Right atrium auricular region (tissue), 2 donors: ENCODE measurements at places on chromosomes 5 and 9. TPM values are rescaled to one million over a fixed set of nuclear protein-coding genes. Genes with fewer than 3 reads are reported as not detected.

DNA sequence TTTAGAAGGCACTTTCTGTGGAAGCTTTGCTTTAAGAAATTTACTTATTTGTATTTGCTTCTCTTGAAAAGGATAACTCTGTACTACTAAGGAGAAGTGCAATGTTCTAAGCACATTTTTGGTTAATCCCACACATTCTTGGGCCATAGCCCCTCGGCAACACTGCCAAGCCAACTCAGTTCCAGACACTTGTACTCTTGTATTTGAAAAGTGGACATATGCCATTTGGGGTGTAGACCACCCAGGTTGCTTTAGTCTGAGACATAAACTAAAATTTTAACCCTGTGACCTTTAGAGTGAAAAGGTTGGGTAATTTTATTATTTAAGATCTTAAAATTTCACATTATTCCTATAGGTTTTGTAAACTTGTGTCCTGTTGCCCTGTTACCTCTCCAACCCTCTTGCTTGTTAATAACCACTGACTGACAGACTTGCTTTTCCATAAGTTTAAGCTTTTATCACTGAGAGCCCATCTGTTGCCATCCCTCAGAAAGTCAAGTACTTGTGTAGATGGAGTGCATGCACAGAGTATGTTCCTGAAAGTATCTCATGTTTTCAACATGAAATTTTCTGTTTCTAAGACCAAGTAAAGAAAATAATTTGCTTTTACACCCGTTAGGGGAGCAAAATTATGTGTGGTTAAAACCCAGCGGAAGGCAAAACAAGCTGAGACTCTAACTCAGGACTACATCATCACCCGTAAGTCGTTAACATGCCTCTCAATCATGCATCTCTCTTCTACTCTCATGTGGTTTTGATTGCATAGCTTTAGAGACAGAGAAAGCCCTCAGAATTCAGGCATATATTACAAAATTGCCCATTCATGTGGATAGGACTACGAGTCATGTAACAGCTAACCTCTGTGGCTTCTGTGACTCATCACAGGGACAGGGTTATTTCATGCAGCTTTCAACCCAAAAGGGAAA is 117.3 kb downstream of the GDNF start:
- no peak for DNase-seq

DNA sequence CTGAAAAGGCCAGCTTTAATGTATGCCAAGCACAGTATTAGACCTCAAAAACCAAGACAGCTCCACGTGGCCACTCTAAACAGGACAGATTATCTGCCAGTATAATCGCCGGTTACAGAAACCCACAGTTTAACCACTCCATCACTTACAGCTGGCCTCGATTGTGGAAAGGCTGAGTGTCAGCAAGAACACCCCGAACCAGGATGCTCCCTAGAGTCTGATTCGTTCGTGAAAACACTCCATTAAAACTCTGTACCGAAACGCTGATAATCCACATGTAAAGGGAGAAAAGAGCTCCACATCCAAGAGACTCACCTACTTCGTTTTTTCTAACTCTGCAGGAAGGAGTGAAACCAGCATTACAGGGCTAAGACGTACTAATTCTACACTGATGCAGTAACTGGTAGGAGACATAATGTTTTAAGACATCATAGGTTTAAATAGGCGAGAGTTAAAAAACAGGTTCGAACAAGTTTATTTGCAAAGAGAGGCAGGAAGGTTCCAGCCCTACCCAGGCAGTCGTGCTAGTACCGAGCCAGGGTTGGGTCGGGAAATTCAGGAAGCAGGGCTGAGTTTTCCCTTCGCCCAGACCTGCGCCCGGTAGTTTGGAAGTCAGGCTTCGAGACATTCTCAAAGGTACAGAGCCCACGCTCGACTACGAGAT is 949 bp downstream of the SERINC5 start:
- no peak for DNase-seq

GRCh38 chr5:2633992-2634391 is 117.5 kb downstream of the IRX2 start:
- no peak for DNase-seq

DNA sequence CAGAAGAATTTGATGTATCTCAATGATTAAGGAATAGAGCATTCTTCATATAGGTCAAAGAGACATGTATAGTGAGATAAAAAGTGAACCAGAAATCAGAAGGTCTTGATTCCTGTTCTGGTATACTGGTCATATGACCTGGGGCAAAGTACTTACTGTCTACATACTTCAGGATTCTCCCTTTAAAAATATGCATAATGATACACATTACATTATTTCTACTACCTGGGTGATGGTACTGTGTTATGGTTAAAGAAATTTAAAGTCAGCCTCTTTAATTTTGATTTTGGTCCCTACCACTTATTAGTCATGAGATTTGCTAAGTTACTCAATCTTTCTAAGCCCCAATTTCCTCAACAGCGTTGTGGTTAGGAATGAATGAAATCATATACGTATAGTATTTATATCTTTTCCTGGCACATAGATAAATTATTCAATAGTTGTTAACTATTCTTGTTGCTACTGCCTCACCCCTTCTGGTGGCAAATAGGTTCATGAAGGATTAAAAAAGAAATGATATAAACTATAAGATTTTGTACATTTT is 984.1 kb downstream of the TLE4 start:
- no peak for DNase-seq

DNA sequence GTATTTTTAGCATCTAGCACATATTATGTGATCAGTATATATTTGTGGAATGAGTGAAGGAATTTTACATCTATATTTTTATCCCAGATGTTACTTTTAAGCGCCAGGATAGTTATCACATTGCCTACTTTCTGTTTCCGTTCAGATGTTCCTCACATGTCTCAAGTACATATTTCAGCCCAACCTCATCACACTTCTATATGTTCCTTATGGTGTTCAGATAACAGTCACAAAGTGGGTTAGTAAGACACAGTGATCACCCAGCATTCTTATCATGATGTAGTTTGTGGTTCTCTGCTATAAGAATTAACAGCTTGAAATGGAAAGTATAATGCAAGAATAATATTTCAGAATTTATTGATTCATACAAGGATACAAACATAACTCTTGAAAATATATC is 170.0 kb upstream of the RASA1 start:
- no peak for DNase-seq

DNA sequence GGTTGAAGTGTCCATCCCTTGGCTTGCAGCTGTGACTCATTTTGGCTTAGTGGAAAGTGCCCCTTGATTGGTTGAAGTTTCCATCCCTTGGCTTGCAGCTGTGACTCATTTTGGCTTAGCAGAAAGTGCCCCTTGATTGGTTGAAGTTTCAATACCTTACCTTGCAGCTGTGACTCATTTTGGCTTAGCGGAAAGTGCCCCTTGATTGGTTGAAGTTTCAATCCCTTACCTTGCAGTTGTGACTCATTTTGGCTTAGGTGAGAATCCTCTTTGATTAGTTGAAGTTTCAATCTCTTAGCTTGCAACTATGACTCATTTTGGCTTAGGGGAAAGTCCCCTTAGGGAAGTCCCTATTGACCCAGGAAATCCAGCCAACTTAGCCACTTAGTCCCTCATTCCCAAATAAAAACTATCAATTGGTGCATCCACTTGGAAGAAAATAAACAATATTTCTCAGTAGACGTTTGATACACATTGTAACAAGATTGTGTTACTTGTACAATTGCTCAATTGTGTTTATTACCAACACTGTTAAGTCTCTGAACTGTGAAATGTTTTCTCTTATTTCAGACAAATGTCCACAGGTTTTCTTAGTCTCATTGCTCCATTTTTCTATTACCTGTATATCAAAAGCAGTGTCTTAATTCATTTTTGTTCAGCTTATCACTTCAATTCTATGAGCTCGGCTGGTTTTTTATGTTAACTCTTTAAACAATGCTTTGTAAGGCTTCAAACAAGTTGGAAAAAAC is 2308.8 kb upstream of the ACO1 start:
- no peak for DNase-seq

GRCh38 chr5:97004423-97005060 is 68.7 kb downstream of the LNPEP start:
- no peak for DNase-seq

GRCh38 chr9:115115117-115115880 is 2.7 kb downstream of the TNC start:
- DNase-seq: no peak

- DNase-seq: no peak
Measured at GRCh38 chr9:108258640-108259039, 597.1 kb downstream of the ACTL7B start.

- DNase-seq: no peak
Measured at GRCh38 chr5:104412649-104413240, 850.2 kb upstream of the NUDT12 start.

- no peak for DNase-seq
Measured at GRCh38 chr5:153901449-153901848, 137.3 kb downstream of the FAM114A2 start.

GRCh38 chr9:88691811-88692210 is 156.8 kb downstream of the NXNL2 start:
- no peak for DNase-seq

DNA sequence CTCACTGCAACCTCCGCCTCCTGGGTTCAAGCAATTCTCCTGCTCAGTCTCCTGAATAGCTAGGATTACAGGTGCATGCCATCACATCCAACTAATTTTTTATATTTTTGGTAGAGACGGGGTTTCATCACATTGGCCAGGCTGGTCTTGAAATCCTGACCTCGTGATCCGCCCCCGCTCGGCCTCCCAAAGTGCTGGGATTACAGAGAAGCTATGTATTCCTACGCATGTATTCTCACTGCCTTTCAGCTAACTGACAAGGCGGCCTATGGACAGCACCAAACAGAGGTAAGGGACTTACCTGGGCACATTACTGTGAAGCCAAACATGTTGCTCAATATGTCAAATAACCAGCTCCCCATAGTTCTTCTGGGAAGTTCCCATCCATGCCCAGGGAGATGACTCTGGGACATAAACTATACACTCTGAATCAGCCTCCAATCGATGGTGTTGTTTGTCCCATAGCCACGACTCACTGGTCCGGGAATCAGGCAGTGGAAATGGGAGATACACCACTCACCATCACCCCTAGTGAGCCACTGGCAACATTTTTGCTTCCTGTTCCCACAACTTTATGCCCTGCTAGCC is 114.6 kb downstream of the SYK start:
- no peak for DNase-seq

DNA sequence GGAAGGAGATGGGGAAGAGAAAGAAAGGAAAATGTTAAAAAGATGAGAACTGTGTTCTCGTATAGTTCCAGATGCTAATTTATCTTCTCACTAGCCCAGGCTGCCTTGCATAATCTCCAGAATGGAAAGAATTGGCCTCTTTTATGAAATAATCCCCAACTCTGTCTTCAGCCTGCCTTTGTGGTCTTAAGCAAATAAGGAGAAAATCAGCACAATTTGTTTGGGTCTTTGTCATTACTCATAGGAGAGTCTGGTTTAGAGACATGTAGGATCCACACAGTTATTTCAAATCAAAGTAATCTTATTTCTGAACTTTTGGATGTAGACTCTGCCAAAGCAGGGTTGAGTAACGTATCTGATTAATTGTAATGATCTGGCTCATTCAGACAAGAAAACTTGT is 50.7 kb upstream of the CAMK4 start:
- no peak for DNase-seq

- no peak for DNase-seq
Measured at GRCh38 chr9:34589636-34590380, at the start of gene CNTFR. CNTFR (minus strand) TSS chr9:34589724; CDS start chr9:34568981, 20,743 bp downstream.

GRCh38 chr5:165460911-165461310 is 1955.5 kb downstream of the MAT2B start:
- DNase-seq: no peak

GRCh38 chr5:176407456-176408251 is 8.7 kb downstream of the CLTB start:
- DNase-seq: no peak

DNA sequence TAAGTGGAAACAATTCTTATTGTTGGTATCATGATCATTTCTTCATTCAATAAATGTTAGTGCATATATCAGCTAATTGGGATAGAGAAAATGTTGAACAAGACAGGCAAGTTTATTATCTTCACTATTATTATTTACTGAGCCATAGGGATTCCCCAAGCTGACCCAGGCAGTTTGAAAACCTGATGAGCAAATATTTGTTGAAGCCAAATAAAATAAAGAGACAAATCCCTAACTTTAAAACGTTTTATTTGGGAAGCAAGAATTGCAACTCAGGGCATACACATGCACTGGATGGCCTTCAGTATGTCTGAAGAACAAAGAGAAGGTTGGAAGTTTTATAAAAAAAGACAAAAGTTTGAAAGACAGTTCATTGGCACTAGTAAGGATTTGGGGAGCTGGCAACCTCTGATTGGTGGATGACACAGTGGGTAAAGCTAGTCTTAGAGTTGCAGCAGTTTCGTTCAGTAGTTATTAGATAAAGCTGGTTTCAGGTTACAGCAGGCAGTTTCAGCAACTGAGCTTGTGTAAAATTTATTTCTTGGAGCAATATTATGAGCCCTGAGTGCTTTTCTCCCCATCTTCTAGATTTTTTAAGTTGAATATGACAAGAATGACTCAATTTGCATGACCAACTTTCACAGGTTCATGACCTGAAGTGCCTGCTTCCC is 44.7 kb upstream of the PRLR start:
- no peak for DNase-seq

GRCh38 chr9:37753489-37754190 is at the start of gene TRMT10B:
TRMT10B (plus strand) TSS chr9:37753805; CDS start chr9:37761932, 8,127 bp downstream.
- DNase-seq: no peak

- DNase-seq: peak; percentile 51
Measured at GRCh38 chr5:134149571-134150303, 27.0 kb downstream of the SKP1 start.

- DNase-seq: no peak
Measured at GRCh38 chr5:145943674-145944121, 7.3 kb downstream of the SH3RF2 start.

GRCh38 chr5:113081091-113081839 is 104.7 kb downstream of the DCP2 start:
- DNase-seq: no peak

GRCh38 chr5:57531333-57531732 is 48.7 kb upstream of the ACTBL2 start:
- no peak for DNase-seq

GRCh38 chr9:38424918-38425317 is 664 bp upstream of the IGFBPL1 start:
- no peak for DNase-seq

Gene RAD50
- total RNA-seq: 18.6 TPM

Gene ASS1
- 75.3 TPM for total RNA-seq

Gene IFNA21
- not detected for total RNA-seq

Gene CRB2
- 1.6 TPM for total RNA-seq

Gene GOLM1
- 4.9 TPM for total RNA-seq

Gene GTF2H2
- total RNA-seq: 10.4 TPM

Gene AHRR
- total RNA-seq: 0.30 TPM

Gene PKD2L2
- not detected for total RNA-seq

Gene FAM151B
- total RNA-seq: 1.9 TPM

Gene CAMK4
- total RNA-seq: 0.67 TPM

Gene RALGPS1
- 17.7 TPM for total RNA-seq

Gene TEK
- 30.7 TPM for total RNA-seq

Gene PLPP7
- 124 TPM for total RNA-seq

Gene PCDHA3
- 0.43 TPM for total RNA-seq
